ENCODE measurements at places on chromosomes 3 and 15. TPM values are rescaled to one million over a fixed set of nuclear protein-coding genes. Genes with fewer than 3 reads are reported as not detected.

SAMD7 gene
- not detected for total RNA-seq

- no peak for DNase-seq
Measured at GRCh38 chr3:161212171-161212771, 8.8 kb upstream of the NMD3 start.

PIF1 gene
- 3.7 TPM for total RNA-seq

TMEM207 gene
- not detected for total RNA-seq

CYP8B1 gene
- total RNA-seq = not detected

DNA sequence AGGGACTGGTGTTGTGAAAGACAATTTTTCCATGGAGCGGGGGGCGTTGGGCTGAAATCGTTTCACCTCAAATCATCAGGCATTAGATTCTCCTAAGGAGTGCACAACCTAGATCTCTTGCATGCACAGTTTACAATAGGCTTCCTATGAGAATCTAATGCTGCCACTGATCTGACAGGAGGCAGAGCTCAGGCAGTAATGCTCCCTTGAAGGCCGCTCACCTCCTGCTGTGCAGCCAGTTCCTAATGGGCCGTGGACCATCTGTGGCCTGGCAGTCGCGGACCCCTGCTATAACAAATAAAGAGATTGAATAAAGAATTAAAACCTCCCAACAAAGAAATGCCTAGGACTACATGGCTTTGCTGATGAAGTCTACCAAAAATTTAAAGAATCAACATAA, 25.3 kb upstream of the ANKRD28 start:
- no peak for DNase-seq

TJP1 gene
- 76.2 TPM for total RNA-seq

GRCh38 chr15:41630616-41631217, 29.5 kb upstream of the MGA start:
- DNase-seq = no peak

- DNase-seq = no peak
Measured at GRCh38 chr3:13161021-13161759, 88.0 kb upstream of the IQSEC1 start.

DNA sequence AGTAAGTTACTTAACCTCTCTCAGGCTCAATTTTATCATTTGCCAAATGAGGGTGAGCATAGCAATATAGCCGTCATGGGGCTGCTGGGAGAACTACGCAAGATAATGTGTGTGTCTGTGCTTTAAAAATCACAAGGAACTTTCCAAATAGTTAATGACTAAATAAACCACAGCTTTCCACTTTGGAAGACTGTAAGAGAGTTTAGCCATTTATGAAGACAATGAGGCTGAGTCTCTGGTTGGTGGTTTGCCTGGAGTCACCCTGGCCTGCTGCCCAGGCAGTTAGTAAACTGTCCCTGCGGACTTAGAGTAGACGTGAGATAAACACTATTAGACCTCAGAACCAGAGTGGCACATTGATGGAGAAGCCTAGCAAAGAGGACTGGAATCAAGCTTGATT, 357.7 kb downstream of the CLSTN2 start:
- no peak for DNase-seq
